Tibial artery (tissue), 4 donors: ENCODE measurements at places on chromosomes 3 and 15.

GRCh38 chr3:120451272-120451761 is 525 bp upstream of the FSTL1 start:
- peak; percentile 38 for DNase-seq

DNA sequence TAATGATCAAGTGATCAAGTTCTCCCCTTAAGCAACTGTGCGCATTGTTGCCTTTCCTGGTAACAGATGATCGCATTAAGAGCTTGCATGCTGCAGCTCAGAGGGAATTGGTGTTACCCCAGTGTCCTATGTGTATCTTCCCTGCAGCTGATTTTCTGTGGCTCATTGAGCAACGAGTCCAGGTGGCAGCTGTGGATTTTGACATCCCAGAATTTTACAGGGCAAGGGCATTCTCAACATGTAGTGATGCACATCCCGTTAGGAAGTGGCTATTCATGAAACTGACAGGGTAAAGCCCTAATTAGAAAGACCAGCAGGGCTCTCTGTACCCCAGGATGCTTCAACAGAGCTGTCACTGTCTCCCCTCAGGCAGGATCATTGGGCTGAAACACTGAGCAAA is 232.8 kb downstream of the AGBL1 start:
- DNase-seq = no peak

- DNase-seq = no peak
Measured at GRCh38 chr3:70078778-70079177, 79.2 kb downstream of the SAMMSON start.

- DNase-seq = no peak
Measured at GRCh38 chr3:166575161-166575560, 737.9 kb upstream of the BCHE start.

DNA sequence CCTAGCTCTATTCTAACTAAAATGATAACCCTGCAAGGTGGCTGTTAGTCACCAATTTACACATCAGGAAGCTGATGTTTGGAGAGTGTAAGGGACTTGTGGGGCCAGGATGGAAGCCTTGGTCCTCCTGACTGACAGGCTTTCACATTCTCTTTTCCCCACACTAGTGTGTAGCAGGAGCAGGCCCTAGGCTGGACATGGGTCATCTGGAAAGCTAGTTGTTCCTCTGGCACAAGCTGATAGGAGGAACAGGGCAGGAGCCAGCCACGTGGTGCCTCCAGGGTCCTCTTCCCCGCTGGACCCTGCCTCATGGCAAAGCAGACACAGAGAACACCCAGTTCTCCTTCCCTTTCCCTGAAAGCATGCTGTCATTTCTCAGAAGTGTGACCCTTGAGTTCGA is 18.1 kb upstream of the RBSN start:
- DNase-seq = no peak

DNA sequence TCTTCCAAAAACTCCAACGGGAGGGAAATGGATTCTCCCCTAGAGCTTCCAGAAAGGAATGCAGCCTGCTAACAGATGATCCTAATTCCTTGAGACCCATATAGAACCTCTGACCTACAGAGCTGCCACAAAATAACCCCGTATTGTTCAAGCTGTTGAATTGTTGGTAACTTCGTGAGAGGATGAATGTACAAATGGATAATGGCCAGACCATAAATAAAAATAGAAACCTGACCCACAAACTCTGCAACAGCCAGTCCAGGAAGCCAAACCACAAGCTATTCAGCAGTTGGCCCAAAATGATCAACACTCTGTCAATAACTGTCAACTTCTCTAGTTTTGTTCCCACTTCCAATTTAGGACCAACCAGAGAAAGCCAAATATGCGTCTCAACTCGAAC is 414.0 kb upstream of the ZNF717 start:
- DNase-seq = no peak

DNA sequence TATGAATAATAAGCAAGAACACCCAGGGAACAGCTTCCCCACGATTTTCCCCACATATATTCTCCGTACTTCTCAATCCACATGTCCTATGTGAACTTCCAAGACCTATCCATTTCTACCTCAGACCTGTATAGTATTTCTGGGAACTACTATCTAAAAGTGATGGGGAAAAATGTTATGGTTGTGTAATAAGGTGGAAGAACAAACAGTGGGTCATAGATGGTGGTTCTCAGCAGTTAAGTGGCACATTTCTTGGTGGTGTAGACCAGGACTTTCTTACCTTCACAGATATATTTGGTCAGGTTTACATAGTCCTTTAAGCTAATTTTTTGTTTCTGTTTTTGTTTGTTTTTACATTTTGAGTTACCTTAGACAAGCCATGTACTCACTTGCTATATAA is 675.1 kb downstream of the GBE1 start:
- no peak for DNase-seq

DNA sequence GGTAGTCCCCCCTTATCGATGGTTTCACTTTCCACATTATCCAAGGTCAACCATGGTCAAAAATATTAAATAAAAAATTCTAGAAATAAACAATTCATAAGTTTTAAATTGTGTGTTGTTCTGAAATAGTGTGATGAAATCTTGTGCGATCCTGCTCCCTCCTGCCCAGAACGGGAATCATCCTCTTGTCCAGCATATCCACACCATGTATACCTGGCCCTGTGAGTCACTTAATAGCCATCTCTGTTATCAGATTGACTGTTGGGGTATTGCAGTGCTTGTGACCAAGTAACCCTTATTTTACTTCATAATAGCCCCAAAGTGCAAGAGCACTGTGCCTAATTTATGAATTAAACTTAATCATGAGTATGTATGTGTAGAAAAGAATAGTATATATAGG is 19.1 kb downstream of the FAM81A start:
- no peak for DNase-seq

- DNase-seq = no peak
Measured at GRCh38 chr3:72548461-72548860, 299.8 kb downstream of the SHQ1 start.

- no peak for DNase-seq
Measured at GRCh38 chr3:37556789-37557301, 304.8 kb upstream of the CTDSPL start.

- DNase-seq = no peak
Measured at GRCh38 chr3:153026026-153026425, 136.0 kb upstream of the RAP2B start.

DNA sequence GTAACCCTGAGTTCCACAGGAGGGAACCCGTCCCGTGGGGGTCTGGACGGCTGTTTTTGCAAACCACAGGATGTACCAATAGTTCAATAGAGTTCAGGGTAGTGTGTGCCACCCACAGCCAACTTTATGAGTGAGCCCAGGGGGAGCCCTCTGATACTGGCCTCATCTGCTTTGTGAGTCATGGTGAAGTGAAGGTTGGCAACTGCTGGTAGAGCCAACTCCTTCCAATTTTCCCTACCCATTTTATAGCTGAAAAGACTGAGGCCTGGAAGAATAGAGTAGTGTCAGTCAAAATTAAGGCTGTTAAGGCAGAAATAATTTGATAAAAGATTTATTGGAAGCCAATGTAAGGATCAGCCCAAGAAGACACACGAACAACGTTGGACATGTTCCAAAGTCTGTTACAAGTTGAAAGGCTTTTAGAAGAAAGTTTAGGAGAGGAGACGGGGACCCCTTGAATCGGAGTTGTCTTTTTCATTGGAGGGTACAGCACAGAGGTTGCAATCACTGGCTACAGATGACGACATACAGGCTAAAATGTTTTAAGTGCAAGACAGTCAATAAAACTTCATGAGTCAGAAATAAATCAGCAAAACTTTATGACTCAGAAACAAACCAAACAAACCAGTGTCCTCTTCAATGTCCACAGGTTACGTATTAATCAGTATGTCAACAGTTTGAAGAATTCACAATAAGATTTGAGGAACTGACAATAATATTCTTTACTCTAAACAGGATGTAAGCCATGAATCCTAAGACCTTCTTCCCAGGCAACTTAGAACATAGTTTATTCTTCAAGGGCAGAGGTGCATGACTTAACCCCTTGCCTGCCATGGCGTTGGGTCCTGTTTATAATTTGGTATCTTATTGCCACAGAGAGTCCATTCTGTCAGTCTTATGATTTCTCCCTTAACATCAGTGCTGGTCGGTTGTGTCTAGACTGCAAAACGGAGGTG is 62.9 kb upstream of the NR2E3 start:
- no peak for DNase-seq

DNA sequence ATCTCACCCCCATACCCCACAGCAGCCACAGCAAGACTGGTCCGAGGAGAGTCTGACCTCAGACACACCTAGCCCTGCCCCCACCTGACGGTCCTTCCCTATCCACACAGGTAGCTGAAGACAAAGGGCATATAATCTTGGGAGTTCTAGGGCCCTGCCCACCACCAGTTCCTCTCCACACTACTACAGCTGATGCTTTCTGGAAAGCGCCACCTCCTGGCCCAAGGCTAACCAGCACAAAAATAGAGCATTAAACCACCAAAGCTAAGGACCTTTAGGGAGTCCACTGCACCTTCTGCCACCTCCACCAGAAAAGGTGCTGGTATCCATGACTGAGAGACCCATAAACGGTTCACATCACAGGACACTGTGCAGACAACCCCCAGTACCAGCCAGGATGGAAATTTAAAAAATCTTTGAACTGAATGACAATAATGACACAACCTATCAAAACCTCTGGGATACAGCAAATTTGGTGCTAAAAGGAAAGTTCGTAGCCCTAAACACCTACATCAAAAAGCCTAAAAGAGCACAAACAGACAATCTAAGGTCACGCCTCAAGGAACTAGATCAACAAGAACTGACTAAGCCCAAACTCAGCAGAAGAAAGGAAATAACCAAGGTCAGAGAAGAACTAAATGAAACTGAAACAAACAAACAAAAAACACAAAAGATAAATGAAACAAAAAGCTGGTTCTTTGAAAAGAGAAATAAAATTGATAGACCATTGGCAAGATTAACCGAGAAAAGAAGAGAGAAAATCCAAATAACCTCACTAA is 122.1 kb upstream of the TPRG1 start:
- no peak for DNase-seq

DNA sequence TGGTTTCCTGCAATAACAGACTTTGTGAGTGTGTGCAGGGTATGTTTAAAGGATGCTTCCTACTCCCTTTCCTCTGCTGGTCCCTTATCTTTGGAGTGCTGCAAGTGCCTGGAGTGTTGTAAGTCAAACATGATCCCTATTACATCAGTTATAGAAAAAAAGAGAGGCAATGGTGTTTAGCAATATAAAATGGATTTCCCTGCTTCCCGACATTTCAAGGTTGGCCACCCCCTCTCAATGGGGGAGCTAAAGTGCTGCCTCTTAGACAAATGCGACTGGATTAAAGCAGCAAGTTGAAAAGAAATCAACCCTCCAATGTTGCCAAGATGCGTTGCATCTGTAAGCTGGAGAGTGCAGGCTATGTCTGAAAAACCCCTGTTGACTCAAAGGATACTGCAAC is 203.1 kb upstream of the WNT5A start:
- no peak for DNase-seq

- no peak for DNase-seq
Measured at GRCh38 chr3:152574461-152575079, 260.4 kb upstream of the P2RY1 start.

DNA sequence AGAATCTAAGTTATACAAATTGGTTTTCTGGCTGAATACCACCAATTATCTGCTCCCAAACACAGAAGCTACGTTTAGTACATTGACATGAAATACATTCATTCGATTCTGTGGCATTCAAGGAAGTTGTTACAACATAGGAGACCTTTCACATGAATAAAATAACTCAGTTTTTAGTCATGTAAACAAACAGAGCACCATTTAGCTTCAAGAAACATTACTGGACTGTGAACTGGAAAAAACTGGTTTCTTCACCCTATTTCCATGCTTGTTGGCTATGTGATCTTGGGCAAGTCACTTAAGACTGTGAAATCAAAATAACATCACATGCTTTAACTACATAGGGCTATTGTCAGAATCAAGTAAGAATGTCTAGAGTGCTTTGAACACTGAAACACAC is 46.2 kb downstream of the NRG4 start:
- DNase-seq = no peak

DNA sequence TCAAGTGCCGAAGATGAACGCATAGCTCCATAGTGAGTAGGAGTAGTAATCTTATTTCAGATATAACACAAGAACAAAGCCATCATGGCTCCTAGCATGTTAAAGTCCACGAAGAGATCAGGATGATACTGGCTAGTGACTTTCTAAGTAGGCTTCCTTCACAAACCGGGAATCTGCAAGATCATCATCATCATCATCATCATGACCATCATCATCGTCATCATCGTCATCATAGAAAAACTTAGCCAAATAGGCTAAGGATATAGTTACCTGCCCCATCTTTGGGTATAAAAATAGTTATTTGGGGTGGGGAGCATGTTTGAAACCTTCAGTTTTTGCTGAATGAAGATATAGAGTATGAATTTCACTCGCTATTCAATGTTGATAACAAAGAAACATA is 57.9 kb downstream of the PYDC2 start:
- DNase-seq = no peak

- DNase-seq = peak; percentile 76
Measured at GRCh38 chr3:46558184-46559043, 7.7 kb downstream of the LRRC2 start.

GRCh38 chr3:10976770-10977169 is 15.8 kb upstream of the SLC6A1 start:
- DNase-seq = no peak

- no peak for DNase-seq
Measured at GRCh38 chr15:42154956-42155355, 1.5 kb downstream of the PLA2G4F start.

DNA sequence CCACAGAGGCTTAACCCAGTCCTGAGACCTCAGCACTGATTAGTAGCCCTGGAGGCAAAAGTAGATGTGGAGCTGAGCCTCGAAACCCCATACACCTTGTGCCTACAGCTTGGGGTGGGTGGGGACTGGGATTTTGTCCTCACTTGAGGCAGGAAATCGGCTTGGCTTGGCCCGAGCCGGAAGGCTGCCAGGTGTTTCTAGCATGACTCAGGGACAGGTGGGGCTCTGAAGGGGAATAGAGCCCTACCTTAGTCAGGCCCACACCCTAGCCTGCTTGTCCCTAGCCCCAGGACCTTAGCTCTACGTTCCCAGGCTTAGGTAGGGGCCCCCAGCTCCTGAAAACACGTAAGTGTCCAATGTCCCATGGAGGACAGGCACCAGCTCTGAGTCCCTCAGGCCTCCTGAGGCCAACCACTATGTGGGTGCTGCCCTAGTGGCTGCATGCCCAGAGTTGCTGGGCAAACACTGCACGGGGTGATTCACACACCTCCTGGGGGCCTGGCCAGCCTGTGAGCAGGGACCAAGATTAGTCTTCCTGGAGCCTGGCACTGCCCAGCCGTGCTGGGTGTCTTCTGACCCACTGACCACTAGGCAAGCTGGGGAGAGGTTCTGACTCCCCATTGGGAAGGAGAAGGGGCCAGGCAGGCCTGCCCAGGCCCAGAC is 3.1 kb downstream of the MST1R start:
- no peak for DNase-seq

GRCh38 chr15:89315375-89315929 is 19.2 kb downstream of the POLG start:
- DNase-seq = no peak

DNA sequence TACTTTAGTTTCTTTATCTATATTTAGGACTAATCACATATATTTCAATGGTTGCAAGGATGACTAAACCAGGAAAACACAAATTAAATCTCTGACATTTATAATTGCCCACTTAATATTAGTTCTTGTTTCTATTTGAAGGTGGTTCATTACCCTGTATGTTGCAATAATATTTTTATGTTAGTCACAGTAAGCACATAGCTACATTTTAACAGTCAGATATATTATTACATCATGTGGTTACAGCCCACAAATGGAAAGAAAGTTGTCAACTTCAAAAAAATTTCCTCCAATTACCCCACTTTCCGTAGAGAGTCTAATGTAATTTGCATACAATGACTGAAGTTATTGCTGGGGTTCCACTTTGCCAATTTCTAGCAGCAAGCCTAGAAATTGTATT is 114.6 kb downstream of the TUSC7 start:
- no peak for DNase-seq

- DNase-seq = no peak
Measured at GRCh38 chr3:57627976-57628375, 30.8 kb upstream of the ARF4 start.
